Calu3 (cell line): ENCODE measurements at places on chromosomes 2 and 18. TPM values are rescaled to one million over a fixed set of nuclear protein-coding genes. Genes with fewer than 3 reads are reported as not detected.

- DNase-seq = no peak
These were observed 14.5 kb upstream of the TTR start for GRCh38 chr18:31577195-31577594.

- no peak for DNase-seq
These were observed 54.5 kb downstream of the MAP4K4 start for GRCh38 chr2:101751875-101752619.

GRCh38 chr18:7254163-7254562 lies 23.3 kb downstream of the LRRC30 start:
- no peak for DNase-seq

DNA sequence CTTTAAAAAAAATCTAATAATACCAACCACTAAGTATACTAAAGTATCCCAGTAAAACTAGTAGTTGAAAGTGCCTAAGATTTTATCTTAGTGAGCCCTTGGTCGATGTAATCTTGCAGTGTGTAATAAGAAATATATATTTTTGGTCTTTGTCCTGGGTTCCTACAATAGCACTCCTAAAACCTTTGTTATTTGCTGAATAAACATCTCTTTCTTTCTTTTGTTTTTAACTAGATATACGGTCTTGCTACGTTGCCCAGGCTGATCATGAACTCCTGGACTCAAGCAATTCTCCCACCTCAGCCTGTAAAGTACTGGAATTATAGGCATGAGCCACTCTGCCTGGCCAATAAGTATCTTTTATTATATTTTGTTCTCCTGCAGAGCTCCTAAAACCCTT lies 2.4 kb upstream of the TP53I3 start:
- no peak for DNase-seq

GRCh38 chr2:149861034-149861433 lies 273.5 kb upstream of the MMADHC start:
- DNase-seq = no peak

GRCh38 chr2:113283704-113284284 lies 5.1 kb upstream of the PAX8 start:
- peak; percentile 89 for DNase-seq

GRCh38 chr2:25251422-25252273 lies 83.3 kb upstream of the POMC start:
- peak; percentile 48 for DNase-seq

DNA sequence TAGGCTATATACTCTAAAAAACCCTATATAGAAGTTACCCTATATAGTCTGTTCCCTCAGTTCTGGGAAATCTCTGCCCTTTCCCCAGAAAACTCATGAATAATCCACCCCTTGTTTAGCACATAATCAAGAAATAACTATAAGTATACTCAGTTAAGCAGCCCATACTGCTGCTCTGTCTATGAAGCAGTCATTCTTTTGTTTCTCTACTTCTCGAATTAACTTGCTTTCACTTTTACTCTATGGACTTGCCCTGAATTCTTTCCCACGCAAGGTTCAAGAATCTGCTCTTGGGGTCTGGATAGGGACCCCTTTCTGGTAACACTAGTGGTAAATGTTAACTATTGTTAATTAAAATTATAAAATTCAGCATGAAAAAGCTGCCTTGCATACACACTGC lies 17.4 kb upstream of the AP1S3 start:
- no peak for DNase-seq

DYNAP gene
- not detected in 2 replicates for total RNA-seq

CXCR4 gene
- total RNA-seq = 12.4 and 16.7 TPM in 2 replicates

FAM124B gene
- not detected in 2 replicates for total RNA-seq

DNA sequence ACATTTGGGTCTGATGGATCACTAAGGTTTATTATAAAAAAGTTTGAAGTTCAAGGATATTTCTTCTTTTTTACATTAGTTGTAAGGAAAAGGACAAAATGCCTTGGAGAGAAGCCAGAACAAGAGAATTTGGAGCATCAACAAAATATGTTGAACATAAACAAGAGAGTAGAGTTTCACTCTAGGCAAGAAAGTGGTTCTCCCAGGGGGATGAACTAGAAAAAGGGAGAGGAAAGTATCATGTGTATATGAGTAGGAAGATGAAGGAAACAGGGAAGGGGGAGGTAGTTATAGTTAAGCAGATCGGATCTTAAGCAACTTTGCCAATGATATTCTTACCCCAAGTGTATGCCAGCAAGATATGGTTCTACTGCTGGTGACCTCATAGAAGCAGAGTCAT lies 63.8 kb upstream of the GALNT3 start:
- DNase-seq = no peak

GRCh38 chr2:60507211-60507965 lies 46.1 kb downstream of the BCL11A start:
- no peak for DNase-seq

DNA sequence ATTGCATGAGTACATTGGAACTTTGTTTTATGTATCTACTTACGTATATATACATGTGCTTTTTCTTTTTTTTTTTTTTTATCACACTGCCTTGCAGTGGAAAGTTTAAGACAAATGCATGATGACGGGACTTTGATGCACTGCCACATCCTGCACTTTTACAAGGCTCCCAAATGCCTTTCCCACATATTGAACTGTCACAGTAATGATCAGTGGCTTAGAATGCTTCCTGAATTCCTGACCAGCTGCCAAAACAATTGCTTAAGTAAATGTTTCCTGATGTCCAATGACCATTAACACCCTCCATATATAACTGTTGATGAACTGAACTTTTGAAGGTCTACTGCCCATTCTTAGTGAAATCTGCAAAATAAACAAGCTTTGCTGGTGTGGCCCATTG lies 60.2 kb downstream of the LYPD6B start:
- peak; percentile 7 for DNase-seq

- DNase-seq = no peak
These were observed 68.2 kb upstream of the ITGB6 start for GRCh38 chr2:160268151-160268781.

GRCh38 chr2:9806298-9806610 lies 37.0 kb upstream of the TAF1B start:
- no peak for DNase-seq

METTL5 gene
- total RNA-seq = 63.1 and 68.2 TPM in 2 replicates

GRCh38 chr2:105176429-105176828 lies 65.1 kb upstream of the GPR45 start:
- no peak for DNase-seq

DNA sequence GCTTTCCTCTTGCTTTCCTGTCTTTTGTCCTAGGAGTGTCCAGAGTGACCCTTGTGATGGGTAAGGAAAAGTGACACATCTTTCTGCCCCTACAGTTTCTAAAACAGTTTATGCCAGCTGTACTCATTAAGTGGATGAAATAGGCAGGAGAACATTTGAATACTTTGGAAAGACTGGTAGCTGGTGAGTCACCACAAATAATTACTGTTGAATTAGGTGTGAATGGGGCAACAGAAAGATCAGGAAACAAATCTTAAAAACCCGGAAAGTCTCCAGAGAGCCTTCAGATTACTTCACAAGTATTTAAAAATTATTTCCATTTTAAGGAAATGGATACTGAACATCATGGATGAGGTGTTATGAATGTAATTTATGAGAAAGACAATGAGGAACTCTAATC lies 278.5 kb downstream of the CLIP4 start:
- no peak for DNase-seq

MROH2A gene
- 0.33 and 0.76 TPM in 2 replicates for total RNA-seq

GRCh38 chr2:5839550-5839949 lies 147.4 kb downstream of the SOX11 start:
- no peak for DNase-seq

APOB gene
- 0.05 TPM in 2 replicates for total RNA-seq

MTCL1 gene
- total RNA-seq = 297 and 314 TPM in 2 replicates

- DNase-seq = no peak
These were observed 24.8 kb upstream of the MALL start for GRCh38 chr2:110140401-110140800.

GRCh38 chr2:238571661-238572372 lies 145.1 kb downstream of the ASB1 start:
- DNase-seq = no peak

GRCh38 chr2:145141981-145142380 lies 622.1 kb upstream of the ZEB2 start:
- DNase-seq = no peak

- no peak for DNase-seq
These were observed 30.6 kb downstream of the TMEM131 start for GRCh38 chr2:97965116-97965515.

DNA sequence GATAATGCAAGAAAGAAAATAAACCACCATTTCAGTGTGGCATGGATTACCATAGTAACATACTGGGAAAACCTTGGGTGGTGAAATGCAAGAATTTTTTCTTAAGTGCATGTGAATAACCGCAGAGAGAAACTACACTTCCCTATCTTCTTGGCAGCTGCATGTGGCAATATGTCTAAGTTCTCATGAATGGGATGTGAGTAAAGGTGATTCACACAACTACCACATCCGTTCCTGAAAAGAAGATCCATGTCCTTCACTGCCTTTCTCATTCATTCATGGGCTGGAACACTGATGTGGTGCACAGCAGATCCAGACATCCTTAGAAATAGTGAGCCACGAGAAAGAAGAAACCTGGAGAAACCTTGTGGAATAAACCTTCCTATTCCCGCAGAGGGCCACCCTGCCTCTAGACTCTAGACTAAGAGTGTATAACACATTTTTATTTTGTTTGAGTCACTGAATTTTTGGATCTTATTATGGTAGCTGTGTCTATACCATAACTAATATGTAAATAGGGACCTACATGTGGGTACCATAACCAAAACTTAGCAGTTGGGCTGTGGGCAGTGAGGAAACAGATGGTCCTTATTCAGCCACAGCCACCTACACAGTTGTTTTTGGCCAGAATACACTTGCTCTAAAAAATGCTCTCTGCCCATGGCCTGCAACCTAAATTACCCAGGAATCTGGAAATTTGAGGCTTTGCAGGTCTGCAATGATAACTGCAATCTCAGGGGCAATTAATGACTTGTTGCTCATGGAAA lies 573.3 kb downstream of the LRP1B start:
- DNase-seq = peak; percentile 25

ACTR1B gene
- 48.7 and 49.1 TPM in 2 replicates for total RNA-seq

IL36RN gene
- 0.12 and 0.22 TPM in 2 replicates for total RNA-seq

- DNase-seq = no peak
These were observed 977.7 kb upstream of the LRRTM1 start for GRCh38 chr2:81282151-81282769.

GRCh38 chr2:24721470-24721869 lies 71.7 kb downstream of the PTRHD1 start:
- DNase-seq = no peak

DNA sequence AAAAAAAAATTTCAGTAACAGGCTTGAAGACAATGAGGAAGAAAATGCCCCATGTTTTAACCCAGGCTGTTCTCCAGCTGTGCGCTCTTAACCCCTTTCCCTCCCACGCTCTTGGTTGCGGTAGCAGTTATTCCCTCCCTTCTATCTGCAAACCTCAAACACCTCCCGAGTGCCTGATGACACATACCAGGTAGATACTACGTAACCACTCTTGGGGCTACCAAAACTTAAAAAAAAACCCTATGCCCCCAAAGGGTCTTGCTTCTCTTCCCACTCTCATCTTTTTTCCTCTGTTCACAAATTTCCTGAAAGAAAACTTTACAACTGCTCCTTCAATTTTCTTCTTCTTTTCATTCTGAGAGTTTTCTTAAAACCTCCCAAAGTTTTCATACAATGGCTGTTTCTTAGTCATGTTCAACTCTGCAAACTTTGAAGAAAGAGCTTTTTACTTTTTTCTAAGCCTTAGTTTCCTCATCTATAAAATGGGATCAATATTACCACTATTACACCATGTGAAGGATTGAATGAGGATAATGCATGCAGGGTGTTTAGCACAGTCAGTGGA lies 4.9 kb upstream of the DRC1 start:
- no peak for DNase-seq

GRCh38 chr2:83972128-83972527 lies 487.0 kb downstream of the SUCLG1 start:
- DNase-seq = no peak

GRCh38 chr2:68466778-68467076 lies 367 bp downstream of the FBXO48 start:
- no peak for DNase-seq

DNA sequence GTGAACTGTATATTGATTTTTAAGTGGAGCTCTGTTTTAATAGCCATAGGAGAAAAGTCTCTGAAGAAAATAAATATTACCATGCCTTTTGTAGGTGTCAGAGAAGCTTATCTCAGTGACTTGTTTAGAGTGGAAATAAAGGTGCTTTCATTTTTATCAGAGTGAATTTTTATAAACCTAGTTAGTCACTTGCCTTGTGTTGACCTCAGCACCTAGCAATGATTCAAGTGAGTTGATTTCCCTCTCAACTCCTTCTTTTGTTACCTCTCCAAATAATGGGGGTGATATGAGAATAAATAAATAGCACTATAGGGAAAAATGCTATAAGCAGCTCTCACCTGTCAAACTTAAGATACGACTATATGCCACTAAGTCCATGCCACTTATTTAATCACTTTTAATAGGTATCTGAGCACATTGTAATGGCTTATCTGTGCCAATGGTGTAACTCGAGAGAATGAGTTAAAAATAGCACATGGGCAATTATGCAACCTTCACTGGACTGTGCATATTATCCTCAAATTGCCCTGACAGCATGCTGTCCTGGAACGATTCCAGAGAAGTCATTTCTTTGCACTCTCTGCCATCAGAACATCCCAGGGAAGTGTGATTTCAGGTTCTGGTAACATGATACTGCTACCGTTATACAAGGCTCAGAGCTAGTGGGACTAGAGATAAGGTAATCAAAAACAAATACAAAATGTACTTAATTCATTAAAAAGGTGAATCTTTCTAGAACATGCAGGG lies 290.8 kb downstream of the CCDC85A start:
- peak; percentile 20 for DNase-seq

DNA sequence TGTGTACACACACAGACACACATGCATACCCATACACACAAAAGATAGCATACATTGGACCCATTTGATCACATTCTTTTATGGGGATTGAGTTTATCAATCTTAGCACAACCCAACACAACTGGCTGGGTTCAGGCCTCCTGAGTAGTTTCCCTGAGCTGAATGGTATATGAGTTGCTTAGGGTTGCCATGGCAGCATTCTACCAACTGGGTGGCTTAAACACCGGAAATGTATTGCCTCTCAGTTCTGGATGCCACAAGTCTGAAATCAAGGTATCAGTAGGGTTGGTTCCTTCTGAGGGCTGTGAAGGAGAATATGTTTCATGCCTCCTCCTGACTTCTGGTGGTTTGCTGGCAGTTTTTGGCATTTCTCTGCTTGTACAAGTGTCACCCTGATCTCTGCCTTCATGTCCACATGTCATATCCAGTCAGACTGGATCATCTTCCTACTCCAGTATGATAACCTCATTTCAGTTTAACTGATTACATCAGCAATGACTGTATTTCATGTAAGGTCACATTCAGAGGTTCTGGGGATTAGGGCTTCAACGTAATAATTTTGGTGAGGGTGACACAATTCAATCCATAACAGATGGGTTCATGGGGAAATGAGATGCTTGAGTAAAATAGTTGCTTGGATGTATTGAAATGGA lies 212.7 kb downstream of the KCNE4 start:
- DNase-seq = no peak

DNA sequence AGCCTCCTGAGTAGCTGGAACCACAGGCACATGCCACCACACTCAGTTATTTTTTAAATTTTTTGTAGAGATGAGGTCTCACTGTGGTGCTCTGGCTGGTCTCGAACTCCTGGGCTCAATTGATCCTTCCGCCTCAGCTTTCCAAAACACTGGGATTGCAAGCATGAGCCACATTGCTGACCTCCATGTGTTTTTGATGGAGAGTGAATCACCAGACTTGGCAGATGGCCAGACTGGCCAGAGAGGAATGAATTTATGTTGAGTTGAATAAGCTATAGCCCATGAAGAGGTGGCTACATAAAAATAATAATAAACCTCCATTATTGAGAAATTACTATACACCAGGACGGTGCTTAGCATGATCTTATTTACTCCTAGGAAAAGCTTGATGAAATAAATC lies 91.5 kb downstream of the MREG start:
- peak; percentile 71 for DNase-seq

GRCh38 chr2:18790509-18791171 lies 201.3 kb upstream of the NT5C1B start:
- no peak for DNase-seq
